Esophagus squamous epithelium (tissue), 5 donors: ENCODE measurements at places on chromosomes 16 and 17.

GRCh38 chr16:89191033-89191900 is 9.1 kb downstream of the SLC22A31 start:
- no peak for DNase-seq
- peaks cover 18% of the 10 kb centered on the region for H3K4me1 ChIP-seq
- H3K27me3 ChIP-seq = no peaks in the 10 kb centered on the region
- H3K27ac ChIP-seq = no peak overlapping the region
- H3K4me3 ChIP-seq = no peak overlapping the region
- H3K36me3 ChIP-seq = no peaks in the 10 kb centered on the region

- no peaks in the 10 kb centered on the region for H3K27me3 ChIP-seq
- DNase-seq = no peak
- no peak overlapping the region for H3K4me3 ChIP-seq
- H3K4me1 ChIP-seq = peaks cover 4% of the 10 kb centered on the region
- no peaks in the 10 kb centered on the region for H3K36me3 ChIP-seq
These were observed 7.5 kb upstream of the TMEM170A start for GRCh38 chr16:75471723-75472633.

- H3K4me3 ChIP-seq = peak overlapping the region; percentile 50
- H3K4me1 ChIP-seq = peaks cover 28% of the 10 kb centered on the region
- H3K27me3 ChIP-seq = no peaks in the 10 kb centered on the region
- no peak for DNase-seq
These were observed 16.9 kb downstream of the GRIN2C start for GRCh38 chr17:74842599-74843351.

DNA sequence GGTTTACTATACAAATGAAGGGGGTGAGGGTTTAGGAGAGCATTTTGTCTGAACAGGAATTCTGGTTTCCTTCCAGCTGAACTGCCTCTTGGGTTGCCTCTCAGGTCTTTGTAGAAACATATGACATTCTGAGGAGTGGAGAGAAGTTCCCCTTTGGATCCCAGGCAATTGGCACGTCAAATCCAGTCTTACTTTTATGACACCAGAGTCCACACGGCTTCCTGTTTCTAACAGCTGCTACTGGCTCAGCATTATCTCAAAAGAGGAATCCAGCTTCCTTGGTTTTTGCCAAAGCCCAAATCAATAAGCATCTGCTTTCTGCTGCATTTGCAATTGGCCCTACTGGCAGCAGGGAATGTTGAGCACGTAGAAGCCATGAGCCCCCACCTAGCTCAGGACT is 97.6 kb upstream of the FAM20A start:
- no peaks in the 10 kb centered on the region for H3K36me3 ChIP-seq
- no peaks in the 10 kb centered on the region for H3K27me3 ChIP-seq
- peak overlapping the region; percentile 59 for H3K27ac ChIP-seq
- DNase-seq = no peak
- peaks cover 15% of the 10 kb centered on the region for H3K4me1 ChIP-seq

DNA sequence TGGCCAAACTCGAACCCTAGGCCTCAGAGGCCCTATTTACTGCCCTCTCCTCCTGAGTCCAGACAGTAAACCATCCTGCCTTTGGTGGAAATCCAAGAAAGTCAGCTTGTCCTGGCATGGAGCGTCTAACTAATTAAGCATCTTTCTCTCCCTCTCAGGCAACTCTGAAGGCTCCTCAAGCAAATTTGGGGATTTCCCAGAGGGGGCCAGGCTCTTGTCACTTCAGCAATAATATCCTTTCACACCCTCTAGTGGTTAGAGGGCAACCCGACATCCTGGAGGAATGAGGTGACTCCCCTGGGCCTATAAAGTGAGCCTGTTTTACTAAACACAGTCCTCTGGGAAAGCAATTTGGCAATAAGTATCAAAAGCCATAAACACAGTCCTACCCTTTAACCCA is 60.4 kb downstream of the NOG start:
- DNase-seq = no peak
- H3K36me3 ChIP-seq = no peaks in the 10 kb centered on the region
- no peak overlapping the region for H3K27ac ChIP-seq

- no peaks in the 10 kb centered on the region for H3K36me3 ChIP-seq
- no peak for DNase-seq
- H3K4me1 ChIP-seq = no peaks in the 10 kb centered on the region
- no peaks in the 10 kb centered on the region for H3K27me3 ChIP-seq
- H3K4me3 ChIP-seq = no peak overlapping the region
- no peak overlapping the region for H3K27ac ChIP-seq
These were observed 38.4 kb downstream of the SOX9 start for GRCh38 chr17:72158895-72159885.

DNA sequence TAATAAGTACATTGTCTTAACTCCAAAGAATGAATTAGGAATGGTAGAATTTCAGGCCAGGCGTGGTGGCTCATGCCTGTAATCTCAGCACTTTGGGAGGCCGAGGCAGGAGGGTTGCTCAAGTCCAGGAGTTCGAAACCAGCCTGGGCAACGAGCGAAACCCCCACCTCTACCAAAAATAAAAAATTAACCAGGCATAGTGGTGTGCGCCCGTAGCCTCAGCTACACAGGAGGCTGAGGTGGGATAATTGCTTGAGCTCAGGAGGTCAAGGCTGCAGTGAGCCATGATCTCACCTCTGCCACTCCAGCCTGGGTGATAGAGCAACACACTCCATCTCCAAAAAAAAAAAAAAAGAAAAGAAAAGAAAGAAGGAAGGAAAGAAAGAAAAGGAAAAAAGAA is 18.5 kb upstream of the BBS2 start:
- no peak overlapping the region for H3K27ac ChIP-seq
- H3K4me1 ChIP-seq = no peaks in the 10 kb centered on the region
- no peak overlapping the region for H3K4me3 ChIP-seq
- no peaks in the 10 kb centered on the region for H3K36me3 ChIP-seq
- DNase-seq = no peak
- H3K27me3 ChIP-seq = peaks cover 9% of the 10 kb centered on the region

DNA sequence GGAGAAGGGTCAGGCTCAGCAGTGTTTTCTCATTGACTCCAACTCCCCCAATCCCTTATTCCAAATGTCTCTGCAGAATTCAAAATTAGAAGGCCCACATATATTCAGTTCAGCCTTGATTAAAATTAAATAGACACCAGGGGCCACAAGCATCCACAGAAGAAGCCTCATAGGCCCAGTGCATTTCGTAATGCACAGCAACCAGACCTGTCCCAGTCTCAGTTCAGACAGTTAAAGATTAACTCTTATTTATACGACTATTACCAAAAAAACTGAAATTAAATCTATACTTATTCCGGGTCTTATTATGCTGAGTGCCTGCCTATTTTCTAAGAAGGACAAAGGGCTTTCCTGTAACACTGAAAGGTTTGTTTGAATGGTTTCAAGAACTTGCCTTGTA is 41.8 kb upstream of the GSG1L start:
- H3K4me3 ChIP-seq = no peak overlapping the region
- H3K27me3 ChIP-seq = no peaks in the 10 kb centered on the region

DNA sequence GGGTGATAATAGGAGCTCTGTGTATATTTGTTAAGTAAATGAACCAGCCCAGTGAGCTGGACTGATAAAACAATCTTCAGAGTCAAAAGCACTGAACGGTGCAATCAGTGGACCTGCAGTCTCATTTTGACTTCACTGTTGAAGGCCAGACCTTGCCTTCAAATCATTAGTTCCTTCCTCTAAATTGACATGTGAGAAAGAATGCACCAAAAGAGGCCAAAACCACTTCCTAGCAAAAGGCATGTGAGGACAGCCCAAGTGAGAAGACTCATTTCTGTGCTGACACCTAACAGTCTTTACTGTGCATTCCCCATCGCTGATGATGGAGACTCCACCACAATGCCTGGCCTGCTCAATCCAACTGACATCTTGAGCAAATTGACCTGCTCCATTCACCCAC is 10.6 kb downstream of the GTF3C1 start:
- H3K27me3 ChIP-seq = no peaks in the 10 kb centered on the region
- no peak overlapping the region for H3K4me3 ChIP-seq

DNA sequence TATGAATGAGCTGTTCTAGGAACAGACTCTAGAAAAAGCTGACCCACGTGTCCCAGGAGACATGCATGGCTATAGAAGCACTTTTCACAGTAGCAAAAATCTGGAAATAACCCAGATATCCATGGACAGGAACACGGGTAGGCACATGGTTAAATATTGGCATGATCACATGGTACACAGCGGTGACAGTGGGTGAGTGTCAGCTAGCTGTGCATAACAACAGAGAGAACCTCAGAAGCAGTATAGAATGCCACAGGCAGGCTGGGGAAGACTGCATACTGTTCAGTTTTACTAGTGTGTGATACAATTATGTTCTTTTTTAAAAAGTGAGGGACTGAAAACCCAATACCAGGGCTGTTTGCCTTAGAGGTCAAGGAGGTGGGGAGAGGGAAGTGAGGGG is 31.4 kb downstream of the EPN2 start:
- H3K4me1 ChIP-seq = peaks cover 34% of the 10 kb centered on the region
- no peaks in the 10 kb centered on the region for H3K27me3 ChIP-seq
- H3K36me3 ChIP-seq = no peaks in the 10 kb centered on the region
- no peak for DNase-seq

DNA sequence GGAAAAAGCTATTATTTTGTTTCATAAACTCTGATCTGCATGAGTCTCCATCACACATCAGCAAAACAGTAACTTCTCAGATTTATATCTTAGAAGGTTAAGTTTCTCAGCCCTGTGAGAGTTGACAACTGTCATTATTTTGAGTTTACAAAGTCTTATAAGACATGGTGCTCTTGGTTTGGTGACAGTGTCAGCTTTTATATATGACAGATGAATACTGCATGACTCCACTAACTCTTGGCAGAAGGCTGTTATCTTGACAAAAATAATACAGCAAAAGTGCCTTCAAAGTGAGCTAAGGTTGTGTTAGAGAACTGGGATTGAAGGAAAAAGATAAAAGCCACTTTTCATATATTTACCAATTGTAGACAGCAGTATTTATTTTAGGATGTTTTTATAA is 528.4 kb upstream of the SOX9 start:
- no peaks in the 10 kb centered on the region for H3K36me3 ChIP-seq
- no peak for DNase-seq
- H3K4me1 ChIP-seq = no peaks in the 10 kb centered on the region

GRCh38 chr17:45003877-45004276 is 35.8 kb upstream of the C1QL1 start:
- no peaks in the 10 kb centered on the region for H3K36me3 ChIP-seq
- DNase-seq = no peak
- H3K27ac ChIP-seq = no peak overlapping the region
- H3K27me3 ChIP-seq = no peaks in the 10 kb centered on the region

GRCh38 chr17:36214918-36215317 is 4.1 kb downstream of the CCL4L2 start:
- no peaks in the 10 kb centered on the region for H3K36me3 ChIP-seq
- no peaks in the 10 kb centered on the region for H3K27me3 ChIP-seq
- H3K4me3 ChIP-seq = no peak overlapping the region
- DNase-seq = no peak
- H3K4me1 ChIP-seq = no peaks in the 10 kb centered on the region

DNA sequence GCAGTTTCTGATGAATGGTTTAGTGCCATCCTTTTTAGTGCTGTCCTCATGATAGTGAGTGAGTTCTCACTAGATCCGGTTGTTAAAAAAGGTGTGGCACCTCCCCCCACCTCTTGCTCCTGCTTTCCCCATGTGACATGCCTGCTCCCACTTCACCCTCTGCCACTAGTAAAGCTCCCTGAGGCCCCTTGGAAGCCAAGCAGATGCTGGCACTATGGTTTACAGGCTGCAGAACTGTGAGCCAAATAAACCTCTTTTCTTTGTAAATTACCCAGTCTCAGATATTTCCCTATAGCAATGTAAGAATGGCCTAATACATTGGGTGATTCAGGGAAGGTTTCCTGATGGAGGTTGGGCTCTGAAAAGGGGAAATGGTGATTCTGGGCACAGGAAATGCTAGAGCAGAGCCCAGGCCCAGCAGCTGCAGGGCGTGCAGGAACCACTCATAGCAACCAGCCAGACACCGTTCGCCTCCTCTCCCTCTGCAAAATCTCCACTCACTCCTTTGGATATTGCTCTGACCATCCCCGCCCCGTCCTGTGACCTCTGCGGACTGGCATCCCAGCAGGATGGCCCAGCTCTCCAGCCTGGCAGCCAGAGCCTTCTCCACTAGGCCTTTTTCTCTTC is 2.6 kb upstream of the ADORA2B start:
- peaks cover 46% of the 10 kb centered on the region for H3K4me1 ChIP-seq
- H3K36me3 ChIP-seq = no peaks in the 10 kb centered on the region
- H3K27me3 ChIP-seq = peaks cover 33% of the 10 kb centered on the region
- no peak for DNase-seq
- no peak overlapping the region for H3K27ac ChIP-seq

DNA sequence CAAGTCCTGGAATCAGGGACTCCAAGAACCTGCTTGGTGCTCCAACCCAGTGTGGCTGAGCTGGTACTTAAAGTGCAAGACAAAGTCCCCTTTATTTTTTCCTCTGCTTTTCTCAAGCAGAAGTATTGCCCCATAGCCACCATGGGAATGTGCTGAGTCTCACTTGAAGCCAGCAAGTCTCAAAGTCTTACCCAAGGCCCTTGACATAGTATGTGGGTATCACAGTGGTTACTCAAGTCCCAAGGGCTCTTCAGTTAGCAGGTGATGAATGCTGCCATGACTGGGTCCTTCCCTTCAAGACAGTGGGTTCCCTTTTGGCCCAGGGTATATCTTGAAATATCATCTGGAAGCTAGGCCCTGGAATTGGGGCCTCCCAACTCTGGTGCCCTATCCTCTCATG is 30.5 kb upstream of the GINS3 start:
- no peak for DNase-seq
- H3K27me3 ChIP-seq = no peaks in the 10 kb centered on the region
- H3K4me1 ChIP-seq = no peaks in the 10 kb centered on the region
- H3K4me3 ChIP-seq = no peak overlapping the region
- H3K27ac ChIP-seq = no peak overlapping the region

DNA sequence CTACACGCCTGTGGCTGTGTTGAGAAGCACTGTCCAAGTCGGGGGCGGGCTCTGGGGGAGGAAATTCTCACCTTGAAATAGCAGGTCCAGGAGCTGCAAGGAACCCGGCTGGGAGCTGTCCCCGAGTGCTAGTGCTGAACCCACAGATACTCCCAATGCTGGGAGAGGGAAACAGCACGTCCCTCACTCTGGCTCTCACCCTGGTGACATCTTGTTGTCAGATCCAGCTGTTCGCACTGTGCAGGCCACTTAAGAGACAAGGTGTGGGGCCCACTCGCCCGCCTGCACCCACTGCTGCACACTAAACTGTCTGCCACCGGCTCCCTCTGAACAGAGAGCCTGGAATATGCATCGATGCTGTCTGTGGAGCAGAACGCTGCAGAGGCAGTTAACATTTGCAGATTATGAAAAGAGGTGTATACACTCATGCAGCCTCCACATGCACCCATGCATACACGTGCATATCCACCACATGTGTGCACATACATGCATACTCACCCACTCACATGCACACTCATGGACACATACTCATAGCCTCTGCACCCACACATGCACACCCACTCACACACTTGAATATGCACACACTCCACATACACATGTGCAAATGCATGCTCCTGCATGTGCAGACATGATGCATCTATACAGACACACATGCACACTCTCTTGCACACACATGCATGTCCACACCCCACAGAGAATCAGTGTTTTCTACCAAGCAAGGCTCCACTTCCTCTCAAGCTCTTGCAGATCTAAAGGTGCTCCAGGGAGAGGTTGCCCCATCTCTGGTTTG is 42.0 kb downstream of the MGAT5B start:
- H3K4me1 ChIP-seq = no peaks in the 10 kb centered on the region
- no peak overlapping the region for H3K4me3 ChIP-seq
- DNase-seq = no peak
- no peaks in the 10 kb centered on the region for H3K27me3 ChIP-seq
- no peak overlapping the region for H3K27ac ChIP-seq

- H3K4me3 ChIP-seq = no peak overlapping the region
- no peaks in the 10 kb centered on the region for H3K27me3 ChIP-seq
- H3K36me3 ChIP-seq = no peaks in the 10 kb centered on the region
- DNase-seq = no peak
These were observed 78.1 kb upstream of the ZFHX3 start for GRCh38 chr16:73125850-73126524.
